Foreskin keratinocyte (primary cell): ENCODE measurements at places on chromosomes 16 and 17.

DNA sequence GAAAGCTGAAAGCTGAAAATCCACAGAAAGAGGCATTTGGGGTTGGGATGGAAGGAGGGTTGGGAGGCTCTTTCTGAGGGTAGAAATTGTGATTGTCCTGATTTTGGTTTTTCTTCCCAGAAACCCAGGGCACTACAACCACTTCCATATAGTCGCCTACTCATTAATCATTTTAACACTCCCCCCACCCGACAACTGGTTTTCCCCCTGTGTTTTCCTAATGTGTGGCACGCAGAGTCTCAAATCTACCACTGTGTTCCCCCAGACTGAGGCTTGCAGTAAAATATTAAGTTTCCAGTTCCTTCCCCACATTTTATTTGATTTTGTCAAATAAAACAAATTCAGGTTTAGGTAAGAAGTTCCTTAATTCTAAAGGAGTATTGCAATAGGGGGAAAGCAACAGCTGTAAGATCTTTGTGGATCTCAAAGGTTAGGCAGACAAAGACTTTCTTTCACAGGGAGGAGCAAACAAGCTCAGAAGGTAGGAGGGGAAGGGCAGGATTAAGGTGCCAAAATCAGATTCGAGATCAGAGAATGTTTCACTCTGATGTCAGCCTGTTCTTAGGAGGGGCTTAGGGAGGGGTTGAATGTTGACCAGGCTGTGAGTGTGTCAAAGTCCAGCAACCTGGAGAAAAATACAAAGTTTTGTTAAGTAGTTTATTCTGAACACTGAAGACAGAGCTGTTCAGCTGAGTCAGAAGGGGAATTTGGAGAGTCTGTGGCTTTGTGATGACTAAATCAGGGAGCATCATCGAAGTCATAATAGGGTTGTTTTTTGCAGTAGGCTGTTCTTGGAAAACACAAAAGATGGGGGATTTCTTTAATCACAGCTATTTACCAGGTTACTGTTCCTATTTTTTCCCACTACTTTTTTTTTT is 3.6 kb downstream of the ZNF267 start:
- peak; percentile 92 for DNase-seq

DNA sequence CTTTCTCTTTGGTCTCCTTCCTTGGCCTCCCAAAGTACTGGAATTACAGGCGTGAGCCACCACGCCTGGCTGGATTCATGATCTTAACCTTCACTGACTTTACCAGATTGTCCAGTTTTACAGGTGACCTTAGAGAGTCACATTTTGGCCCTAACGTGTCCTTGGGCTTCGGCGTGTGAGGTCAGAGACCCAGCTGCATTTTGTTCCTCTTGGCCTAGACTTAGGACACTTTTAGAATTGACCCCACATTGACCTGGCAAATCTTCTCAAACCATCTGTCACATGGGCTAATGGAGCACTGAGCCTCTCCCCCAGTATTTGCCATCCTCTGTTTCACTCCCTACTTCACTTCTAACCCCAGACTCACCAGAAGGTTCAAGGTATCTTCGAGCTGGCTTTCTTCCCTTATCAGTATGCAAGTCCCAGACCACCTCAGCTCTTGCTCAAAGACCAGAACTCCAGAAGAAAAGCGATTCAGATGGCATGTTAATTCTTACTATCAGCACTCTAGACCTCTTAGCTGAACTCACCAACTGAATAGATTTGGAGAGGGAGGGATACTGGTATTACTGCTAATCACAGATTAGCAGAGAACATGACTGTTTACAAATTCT is 1.7 kb upstream of the CYTH1 start:
- no peak for DNase-seq

DNA sequence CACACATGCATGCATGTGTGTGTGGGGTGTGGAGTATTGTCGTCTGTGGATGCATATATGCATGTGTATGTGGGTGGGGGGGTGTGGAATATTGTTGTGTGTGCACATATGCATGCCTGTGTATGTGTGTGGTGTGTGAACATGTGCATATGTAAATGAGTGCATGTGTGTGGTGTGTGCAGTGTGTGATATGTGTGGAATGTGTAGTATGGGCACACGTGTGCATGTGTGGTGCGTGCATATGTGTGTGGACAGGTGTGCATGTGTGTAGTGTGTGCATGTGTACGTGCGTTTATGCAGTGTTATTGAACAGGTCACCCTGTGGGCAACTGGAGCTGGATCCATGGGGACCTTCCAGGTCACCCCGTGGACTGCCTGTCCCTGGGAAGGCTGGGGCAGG is 18.7 kb downstream of the RBFOX3 start:
- no peak for DNase-seq

- no peak for DNase-seq
Measured at GRCh38 chr17:26731005-26731921, 562.7 kb upstream of the WSB1 start.

GRCh38 chr16:12228602-12229499 is 252.3 kb downstream of the SNX29 start:
- peak; percentile 14 for DNase-seq

DNA sequence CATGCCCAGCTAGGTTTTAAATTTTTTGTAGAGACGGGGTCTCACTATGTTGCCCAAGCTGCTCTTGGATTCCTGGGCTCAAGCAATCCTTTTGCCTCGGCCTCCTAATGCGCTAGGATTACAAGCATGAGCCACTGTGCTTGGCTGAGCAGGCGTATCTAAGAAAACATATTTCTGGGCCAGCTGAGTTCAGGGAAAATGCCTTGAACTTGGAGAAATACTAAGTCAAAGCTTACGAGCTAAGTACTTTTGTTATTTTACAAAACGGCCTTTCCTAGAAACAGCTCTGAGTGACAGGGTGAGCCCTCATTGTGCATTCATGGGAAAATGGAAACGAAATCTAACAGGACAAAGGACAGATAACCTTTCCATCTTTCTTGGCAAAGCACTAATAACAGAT is 24.7 kb downstream of the DNAI2 start:
- no peak for DNase-seq
